ENCODE measurements at places on chromosomes 2 and 18. TPM values are rescaled to one million over a fixed set of nuclear protein-coding genes. Genes with fewer than 3 reads are reported as not detected.
A peak's percentile ranks its signal among the peaks of the same experiment; 100 is the strongest.

EGR4 gene
- total RNA-seq: not detected

DNA sequence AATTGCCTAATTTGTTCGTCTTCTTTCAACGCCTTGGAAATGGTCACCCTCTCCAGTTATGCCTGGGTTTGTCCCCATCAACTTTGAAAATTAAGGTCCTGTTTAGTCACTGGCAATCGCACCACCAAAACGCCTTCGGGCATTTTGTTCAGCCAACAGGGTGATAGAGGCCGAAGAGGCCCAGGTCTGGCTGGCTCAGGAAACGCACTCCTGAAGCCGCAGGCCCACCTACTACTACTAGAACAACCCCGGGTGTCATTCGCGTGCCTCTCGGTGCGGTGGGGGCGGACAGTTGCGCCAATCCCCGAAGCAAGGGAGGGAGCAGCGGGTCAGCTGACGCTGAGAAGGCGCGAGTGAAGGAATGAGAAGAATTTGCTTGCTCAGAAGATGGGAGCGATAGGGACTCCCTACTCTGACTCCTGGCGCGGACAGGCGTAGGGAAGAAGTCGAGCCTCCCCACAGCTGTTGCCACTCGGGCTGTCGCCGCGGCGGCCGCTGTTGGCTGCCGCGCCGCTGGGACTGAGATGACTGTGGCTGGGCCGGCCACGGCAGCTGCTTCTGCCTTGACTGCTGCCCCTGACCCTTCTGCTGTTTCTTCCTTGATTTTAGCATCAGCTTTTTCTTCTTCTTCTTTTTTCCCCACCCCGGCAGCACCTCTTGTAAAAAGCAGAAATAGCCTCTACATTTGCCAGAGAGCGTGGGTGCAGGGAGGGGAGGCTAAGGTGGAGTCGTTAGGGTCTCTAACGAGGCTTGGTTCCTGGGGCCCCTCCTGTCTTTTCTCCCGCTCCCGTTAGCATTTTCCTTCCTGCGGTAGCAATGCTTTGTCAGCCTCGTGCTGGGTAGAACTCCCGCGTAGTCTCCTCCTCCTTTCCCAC is 387.6 kb downstream of the FIGN start:
- peak; percentile 23 for DNase-seq

CCDC74B gene
- total RNA-seq: 26.6 TPM

- DNase-seq: no peak
These were observed 113.3 kb upstream of the DNMT3A start for GRCh38 chr2:25454824-25455611.

GRCh38 chr18:9516437-9517064 is 41.2 kb downstream of the RALBP1 start:
- no peak for DNase-seq

GRCh38 chr2:24123922-24124580 is 782 bp downstream of the FAM228B start:
- DNase-seq: peak; percentile 16

DNA sequence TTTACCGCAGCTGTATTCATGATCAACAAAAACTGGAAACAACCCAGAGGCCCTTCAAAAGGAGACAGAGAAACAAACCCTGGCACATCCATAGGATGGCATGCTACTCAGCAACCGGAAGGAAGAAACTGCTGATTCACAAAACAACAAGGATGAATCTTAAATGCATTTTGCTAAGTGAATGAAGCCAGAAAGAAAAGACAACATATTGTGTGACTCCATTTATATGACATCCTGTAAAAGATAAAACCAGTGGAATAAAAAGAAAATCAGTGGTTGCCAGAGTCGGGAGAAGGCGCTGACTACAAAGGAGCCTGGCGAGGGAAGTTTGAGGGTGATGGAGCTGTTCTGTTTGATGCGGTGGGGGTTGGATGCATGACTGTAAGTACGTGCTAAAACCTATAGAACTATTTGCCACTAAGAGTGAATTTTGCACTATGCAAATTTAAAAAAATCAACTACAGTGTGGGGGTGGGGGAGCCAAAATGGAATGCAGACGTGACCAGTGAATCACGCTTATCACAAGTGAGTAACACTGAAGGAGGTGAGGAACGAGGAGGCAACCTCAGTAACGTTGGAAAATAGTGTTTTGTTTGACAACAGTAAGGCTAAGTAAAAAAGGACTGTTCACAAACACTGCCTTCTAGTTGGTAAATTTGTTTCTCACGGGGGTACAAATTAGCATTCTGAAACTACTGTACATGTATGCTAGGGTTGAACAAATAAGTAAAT is 108.9 kb downstream of the INHBB start:
- no peak for DNase-seq

CDH2 gene
- 7.5 TPM for total RNA-seq

DNA sequence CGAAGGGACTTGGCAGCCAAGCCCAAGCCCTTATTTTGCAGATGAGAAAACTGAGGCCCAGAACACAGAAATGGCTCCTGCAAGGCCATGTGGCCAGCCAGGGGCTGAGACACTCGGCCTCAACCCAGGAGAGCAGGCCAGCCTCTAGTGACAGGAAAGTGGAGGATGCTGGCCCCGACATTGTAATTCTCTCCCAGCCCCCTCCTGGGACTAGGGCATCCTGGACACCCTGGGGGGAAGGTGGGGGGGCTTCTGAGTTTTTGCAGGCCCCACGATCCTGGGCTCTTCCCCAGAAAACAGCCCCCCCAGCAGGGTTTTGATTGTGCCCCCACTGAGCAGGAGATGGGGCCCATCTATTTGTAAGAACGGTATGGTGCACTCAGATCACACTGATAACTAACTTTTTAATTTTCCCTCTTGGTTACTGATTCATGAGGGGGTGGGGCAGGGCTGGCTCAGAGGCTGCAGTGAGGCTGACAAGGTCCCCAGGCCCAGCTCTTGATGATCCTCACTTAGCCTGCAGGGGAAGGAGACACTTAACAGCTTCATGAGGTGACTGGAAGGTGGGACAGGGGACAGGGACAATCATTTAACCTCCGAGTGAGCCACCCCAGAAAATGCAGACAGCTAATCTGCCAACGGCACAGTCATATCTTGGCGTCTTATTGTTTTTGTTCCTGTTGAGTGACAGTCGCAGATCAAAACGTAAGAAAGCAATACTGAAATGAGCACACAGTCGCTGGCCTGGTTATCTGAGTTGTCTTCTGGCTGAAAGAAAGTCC is 18.9 kb downstream of the SMAD7 start:
- DNase-seq: no peak

ST6GAL2 gene
- not detected for total RNA-seq

DNA sequence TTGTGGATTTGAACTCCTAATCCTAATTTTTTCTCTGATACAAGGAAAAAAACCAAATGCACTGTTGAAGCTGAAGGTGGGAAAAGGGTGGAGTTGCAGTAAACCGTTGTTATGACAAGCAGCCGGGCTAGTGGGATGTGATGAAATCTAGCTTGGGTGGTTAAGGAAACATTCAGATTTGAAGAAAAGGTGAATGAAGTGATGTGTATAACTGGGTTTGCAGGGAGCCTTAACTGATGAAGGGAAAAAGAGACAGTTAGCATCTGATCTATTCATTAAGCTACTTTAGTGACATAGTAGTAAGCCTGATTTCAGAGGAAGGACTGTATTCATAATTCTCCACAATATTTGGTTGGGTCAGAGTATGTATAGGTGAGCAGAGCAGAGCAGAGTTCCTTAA is 3.5 kb downstream of the EML6 start:
- DNase-seq: no peak

GRCh38 chr2:36609507-36609906 is 11.5 kb upstream of the FEZ2 start:
- DNase-seq: no peak

IL1F10 gene
- not detected for total RNA-seq

TYMS gene
- total RNA-seq: not detected

DNA sequence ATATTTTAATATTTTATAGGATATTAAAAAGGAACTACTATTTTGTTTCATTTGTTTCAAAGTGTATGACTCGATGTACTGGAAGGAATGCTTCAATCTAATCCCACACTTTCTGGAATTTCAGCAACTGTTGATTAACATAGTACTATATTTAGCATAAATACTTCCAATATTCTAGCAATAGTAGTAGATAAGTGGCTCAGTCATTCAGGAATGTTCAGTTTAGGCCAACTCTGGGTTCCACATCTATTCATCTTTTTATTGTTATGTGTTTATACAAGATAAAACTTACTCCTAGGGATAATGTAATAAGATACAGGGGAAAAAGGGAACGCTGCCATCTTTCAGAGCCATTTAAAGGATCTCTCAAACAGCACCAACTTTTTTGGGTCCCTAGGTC is 22.3 kb upstream of the ORC2 start:
- DNase-seq: no peak

- DNase-seq: no peak
These were observed 119.2 kb downstream of the PAX3 start for GRCh38 chr2:222179592-222179991.

CDCA7 gene
- total RNA-seq: not detected

GRCh38 chr2:17719562-17720371 is 33.8 kb downstream of the SMC6 start:
- DNase-seq: no peak

EHD3 gene
- total RNA-seq: 10.3 TPM

DNA sequence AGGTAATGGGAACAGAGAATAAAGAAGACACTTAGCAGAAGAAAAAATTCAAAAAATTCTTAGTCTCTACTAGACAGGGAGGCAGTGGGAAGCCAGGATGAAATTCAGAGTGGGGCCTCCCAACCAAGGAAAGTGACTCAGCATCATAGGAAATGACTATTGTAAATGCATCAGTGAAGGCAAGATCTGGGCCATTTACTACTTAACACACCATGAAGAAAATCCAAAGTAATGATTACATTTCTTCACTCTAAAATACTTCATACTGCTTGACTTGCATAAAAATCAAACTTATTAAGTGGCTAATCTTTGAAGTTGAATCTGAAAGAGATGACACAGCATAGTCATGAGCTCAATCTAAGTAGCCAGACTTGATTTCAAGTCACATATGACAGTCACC is 405.8 kb upstream of the SLC39A10 start:
- no peak for DNase-seq

PLEKHH2 gene
- 78.7 TPM for total RNA-seq

- DNase-seq: no peak
These were observed 12.9 kb downstream of the TMEM185B start for GRCh38 chr2:120210270-120210693.

DNA sequence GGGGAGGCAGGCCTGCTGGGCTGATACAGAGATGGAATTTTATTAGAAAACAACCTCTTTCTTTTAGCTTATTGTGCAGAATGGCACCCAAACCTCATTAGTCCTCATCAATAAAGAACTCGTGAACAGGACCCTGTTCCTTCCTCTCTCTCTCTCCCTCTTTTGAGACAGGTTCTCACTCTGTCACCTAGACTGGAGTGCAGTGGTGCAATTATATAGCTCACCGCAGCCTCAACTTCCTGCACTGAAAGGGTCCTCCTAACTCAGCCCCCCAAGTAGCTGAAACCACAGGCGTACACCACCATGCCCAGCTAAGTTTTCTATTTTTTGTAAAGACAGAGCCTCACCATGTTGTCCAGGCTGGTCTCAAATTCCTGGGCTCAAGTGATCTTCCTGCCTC is 21.7 kb upstream of the AP1S3 start:
- DNase-seq: no peak

EVA1A gene
- not detected for total RNA-seq

SRD5A2 gene
- total RNA-seq: not detected

CIDEA gene
- total RNA-seq: 92.4 TPM

POU3F3 gene
- total RNA-seq: not detected

DNA sequence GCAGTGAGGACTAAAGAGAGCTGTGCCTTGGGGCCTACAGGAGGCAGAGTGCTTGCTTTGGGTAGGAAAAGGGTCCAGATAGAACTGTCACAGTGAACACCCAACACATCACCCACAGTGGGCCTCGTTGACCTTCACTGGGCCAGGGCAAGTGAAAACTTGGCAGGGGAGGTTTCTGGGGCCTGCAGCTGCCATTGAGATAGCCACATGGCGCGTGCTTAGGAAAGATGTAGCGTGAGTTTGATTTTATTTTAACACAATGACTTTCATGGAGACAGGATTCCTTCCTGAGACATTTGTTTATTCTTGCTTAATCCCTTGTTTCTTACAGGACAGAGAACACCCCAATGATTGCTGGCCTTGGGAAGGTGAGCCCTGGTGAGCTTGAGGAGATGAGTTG is 9.3 kb upstream of the ESPNL start:
- DNase-seq: no peak

DNA sequence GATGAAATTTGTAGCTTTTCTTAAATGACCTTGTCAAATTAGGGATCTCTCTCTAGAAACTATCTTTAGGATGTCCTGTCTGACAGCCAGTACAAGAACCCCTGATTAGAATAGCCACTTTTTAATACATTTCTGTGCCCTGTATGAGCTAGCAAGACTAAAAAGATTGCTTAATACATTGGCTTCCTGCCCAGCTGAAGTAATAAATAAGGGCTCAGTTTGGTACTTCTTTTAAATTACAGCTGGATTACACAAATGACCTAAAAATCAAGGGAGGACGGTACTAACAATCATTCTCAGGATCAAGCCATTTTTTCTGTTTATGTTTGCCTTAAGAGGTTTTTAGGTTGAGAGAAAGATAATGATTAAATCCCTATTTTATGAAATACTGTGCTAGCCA is 11.6 kb upstream of the OLA1 start:
- DNase-seq: no peak

GRCh38 chr2:8121022-8121825 is 560.6 kb upstream of the ID2 start:
- no peak for DNase-seq

- DNase-seq: no peak
These were observed 34.6 kb upstream of the SERPINE2 start for GRCh38 chr2:224073676-224074075.

DNA sequence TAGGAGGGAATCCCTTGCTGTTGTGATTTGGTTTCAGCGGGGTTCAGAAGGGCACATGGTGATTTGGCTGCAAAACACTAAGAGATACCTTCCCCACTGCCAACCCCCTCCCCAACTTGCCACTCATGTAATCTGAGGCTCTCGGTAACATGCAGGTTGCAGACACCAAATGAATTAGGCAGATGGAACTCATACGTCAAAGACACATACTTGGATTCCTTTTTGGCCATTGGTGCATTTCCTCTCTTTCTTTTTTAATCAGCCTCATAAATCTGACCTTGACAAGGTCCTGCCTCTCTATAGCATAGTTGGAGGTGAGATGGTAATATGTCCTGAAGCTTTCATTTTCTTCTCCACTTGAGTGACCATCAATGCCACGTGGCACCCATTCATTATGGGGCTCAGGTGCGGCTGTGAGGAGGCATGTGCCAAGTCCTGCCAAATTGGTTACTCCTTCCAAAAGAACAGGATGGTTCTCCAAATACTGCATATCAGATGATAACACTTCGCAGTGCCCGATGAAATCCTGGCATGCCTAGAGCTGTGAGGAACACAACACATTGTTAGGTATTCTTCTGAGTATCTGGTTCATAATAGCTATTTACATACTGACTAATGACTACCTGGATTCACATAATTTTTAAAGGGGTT is 8.3 kb upstream of the TMEM178A start:
- no peak for DNase-seq

- DNase-seq: no peak
These were observed 83.1 kb downstream of the FAM161A start for GRCh38 chr2:61770746-61771145.

GRCh38 chr2:236164201-236164924 is 3.8 kb downstream of the GBX2 start:
- DNase-seq: no peak

- DNase-seq: no peak
These were observed 156.7 kb downstream of the EXOC6B start for GRCh38 chr2:72669121-72669520.

CUL3 gene
- total RNA-seq: 63.0 TPM

- no peak for DNase-seq
These were observed 329.0 kb downstream of the DYSF start for GRCh38 chr2:71782323-71782722.

- no peak for DNase-seq
These were observed 454.9 kb downstream of the LPIN1 start for GRCh38 chr2:12201369-12201768.

Measured in tibial nerve (tissue), 4 donors.